CD4-positive, alpha-beta T cell treated with Interleukin-21 for 1 hour (primary cell): ENCODE measurements at places on chromosomes 11 and 22.

GRCh38 chr11:69446108-69446507 is 35.4 kb upstream of the LINC01488 start:
- no peak for DNase-seq

- DNase-seq: no peak
Measured at GRCh38 chr11:117121176-117121575, 22.9 kb upstream of the PAFAH1B2 start.

GRCh38 chr11:35066783-35067423 is 72.1 kb upstream of the CD44 start:
- DNase-seq: peak; percentile 59

DNA sequence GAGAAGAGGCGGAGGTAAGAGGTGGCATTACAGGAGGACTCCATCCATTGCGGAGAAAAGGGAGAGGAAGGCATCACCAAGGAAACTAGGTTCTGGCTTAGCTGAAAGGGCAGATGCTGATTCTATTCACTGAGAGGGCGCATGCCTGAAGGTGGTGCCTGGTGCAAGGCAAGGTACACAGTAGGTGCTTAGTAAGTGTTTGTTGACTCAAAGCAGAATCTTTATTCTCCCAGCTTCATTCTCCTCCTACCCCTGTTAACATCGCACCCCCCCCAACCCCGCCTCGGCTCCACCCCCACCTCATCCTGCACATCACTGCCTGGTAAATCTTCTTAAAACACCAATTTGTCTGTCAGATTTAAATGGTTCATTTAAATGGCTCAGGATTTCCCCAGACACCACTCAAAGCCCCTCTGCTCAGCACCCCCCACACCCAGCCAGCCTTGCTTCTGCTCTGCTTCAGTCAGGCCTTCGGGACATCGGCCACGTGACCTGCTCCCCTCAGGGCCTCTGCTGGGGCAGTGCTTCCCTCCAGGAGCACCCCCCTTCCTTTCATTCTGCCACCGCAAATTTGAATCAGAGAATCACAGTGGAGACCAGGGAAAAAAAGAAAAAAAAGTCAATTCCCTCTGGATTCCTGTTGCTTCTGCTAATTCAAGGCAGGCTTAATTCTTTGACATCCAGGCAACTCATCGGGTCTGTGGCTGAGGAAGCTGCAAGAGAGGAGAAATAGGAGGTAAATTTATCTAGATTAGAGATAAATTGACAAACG is 17.8 kb upstream of the RCN1 start:
- no peak for DNase-seq

DNA sequence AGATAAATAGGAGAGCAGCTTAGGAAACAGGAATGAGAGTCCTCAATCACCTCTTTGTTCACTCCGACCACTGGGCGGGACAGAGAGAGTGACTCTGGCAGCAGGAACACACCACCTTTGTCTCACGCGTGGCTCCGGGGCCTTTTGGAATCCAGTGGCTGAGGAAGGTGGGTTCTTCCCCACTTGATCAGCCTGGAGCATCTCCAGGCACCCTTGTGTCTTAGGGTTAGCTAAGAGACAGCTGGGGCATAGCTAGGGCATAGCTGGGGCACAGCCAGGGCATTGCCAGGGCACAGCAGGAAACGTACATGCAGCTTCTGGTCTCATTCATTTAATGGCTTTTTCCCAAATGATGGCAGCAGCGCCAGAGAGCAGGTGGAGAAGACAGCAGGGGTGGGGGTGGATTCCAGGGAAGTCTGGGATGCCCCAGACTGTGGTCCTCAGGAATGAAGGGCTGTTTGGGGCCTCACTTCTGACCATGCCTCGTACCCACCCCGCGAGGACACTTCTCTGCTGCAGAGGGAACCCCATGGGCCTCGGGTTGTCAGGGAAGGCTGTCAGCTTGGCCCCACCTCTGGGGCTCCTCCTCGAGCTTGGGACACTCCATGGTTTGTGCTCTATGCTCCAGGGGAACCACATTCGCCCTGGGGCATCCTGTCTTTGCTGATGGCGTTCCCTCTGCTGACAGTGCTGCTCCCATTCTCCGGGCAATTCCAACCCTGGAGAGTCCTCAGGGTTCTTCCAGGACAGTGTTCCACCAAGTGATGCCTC is 30.4 kb upstream of the SHANK2 start:
- no peak for DNase-seq
